Stimulated activated CD8-positive, alpha-beta memory T cell treated with anti-CD3 and anti-CD28 coated beads, Interleukin-2, amount 100 ng/mL, for 1 hour (primary cell): ENCODE measurements at places on chromosomes 5 and 9.

DNA sequence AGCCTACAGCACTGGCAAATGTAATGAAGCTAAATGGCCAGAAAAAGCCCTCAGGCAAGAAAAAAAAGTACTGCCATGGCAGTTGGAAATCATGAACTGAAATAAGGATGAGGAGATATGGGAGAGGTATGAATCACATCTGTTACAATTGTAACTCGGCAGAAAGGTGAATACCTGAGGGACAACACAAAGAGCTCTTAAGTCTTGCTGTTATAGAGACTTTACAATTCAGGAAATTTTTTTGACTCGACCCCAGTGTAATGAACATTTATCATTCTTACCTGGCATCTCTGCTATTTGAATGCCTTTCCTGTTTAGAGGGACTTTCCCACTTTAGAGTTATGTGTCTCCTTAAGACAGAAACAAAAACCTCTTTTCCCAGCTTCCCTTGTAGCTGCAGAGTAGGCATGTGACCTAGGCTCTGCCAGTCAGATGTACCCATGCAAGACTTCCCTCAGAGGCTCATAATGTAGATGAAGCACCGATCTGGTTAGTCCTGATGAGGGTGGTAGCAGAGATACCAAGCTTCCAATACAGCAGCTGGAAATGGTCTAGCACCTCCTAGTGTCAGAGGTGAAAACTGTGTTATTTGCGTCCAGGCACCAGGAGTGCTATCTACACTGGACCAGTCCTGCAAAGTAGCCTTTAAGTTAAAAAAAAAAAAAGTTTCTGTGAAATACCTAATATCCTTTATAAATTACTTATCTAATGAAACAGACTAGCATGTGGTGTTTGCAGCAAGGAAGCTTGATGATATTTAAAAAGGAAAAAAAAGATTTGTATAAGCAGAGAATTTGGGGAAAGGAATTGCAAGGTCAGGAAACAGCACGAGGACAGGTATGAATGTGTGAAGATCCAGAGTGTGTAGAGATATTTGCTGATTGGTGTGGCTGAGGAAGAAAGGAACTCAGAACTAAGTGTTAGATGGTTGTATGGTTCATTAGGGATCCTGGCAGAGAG, 146.9 kb upstream of the SLC1A3 start:
- no peak for DNase-seq

- no peak for DNase-seq
Measured at GRCh38 chr9:93488244-93488643, 34.9 kb upstream of the FAM120AOS start.

DNA sequence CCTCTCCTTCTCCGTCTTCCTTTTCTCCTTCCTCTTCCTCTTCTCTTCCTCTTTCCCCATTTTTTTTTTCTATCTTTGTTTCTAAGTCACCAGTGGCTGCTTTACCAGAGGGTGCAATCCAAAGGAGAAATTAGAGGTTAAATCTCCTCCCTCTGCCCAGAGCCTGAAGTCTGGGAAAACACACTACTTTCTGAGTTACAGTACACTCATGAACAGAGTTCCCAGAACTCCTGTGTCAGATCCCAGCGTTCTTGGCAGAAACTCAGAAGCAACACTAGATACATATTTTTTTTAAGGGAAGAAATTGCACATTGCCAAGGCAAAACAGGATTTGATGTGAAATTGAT, 189.0 kb downstream of the SNCAIP start:
- no peak for DNase-seq

DNA sequence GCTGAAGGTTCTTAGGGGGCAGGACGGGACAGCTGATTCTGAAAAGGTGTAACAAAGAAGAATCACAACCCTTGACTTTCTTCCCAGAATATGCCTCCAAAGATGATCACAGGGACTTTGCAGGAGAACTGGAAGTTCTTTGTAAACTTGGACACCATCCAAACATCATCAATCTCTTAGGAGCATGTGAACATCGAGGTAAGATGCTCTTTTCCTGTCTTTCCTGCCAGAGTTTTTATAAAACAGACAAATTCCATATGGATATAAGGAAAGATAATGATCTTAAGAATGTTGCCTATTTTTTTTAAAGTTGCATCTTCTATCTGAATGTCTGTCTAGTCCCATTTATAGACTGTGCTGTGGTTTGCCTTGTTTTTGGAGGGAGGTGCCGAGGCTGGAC, 87.9 kb downstream of the EQTN start:
- no peak for DNase-seq

GRCh38 chr5:151476016-151476415, 28.6 kb downstream of the SLC36A1 start:
- no peak for DNase-seq

GRCh38 chr5:34415559-34416198, 240.4 kb upstream of the RAI14 start:
- no peak for DNase-seq

- no peak for DNase-seq
Measured at GRCh38 chr5:107700481-107700880, 29.7 kb upstream of the EFNA5 start.

GRCh38 chr9:16871336-16872151, 1.1 kb upstream of the BNC2 start:
- DNase-seq: peak; percentile 8

- DNase-seq: no peak
Measured at GRCh38 chr9:127132921-127133647, 10.6 kb upstream of the ANGPTL2 start.

GRCh38 chr5:44881266-44881665, 72.5 kb downstream of the MRPS30 start:
- DNase-seq: no peak

- no peak for DNase-seq
Measured at GRCh38 chr9:7607421-7607820, 192.2 kb downstream of the DMAC1 start.

DNA sequence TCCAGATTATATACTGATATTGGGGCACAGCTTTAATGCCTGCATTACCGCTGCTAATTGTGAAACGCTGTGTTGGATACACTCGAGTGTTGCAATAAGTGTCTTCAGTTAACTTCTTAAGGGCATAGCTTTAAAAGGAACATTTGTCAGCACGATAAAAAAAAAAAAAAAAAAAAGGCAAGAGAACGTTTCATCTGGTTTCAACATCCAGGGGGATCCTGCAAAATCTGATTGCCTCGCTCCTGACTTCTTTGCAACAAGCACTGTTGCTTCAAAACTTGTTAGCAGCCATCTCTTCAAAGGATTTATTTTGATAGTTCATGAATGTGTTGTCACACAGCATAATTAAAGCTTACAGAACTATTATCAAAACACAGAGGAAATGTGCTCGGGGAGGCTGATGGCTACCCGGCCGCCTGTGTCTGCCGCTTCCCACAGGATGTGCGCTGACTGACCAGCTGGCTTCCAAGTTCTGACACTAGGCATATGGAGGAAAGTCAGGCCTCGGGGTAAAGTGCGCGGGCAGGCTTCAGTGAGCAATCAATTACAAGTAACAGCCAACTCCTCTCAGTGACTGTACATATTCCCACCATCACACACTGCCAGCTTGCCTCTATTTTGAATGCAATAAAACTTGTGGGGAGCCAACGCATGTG, 77.7 kb downstream of the EBF1 start:
- no peak for DNase-seq

DNA sequence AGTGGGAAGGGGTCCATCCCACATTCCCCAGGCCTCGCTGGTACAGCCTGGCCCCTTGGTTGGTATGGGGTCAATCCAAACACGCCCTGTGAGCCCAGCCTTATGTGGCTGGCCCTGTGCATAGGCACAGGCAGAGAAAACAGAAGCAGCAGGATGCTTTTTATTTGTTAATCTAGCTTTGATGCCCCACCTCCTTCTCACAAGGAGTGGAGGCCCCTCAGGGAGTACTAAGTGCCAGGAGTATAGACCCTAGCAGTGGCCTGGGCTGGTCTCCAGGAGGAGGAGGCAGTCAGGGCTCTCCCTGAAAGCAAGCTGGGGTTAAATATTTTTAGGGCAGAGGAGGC, 14.6 kb upstream of the TCF7 start:
- no peak for DNase-seq

GRCh38 chr5:160363211-160363610, 7.2 kb downstream of the C1QTNF2 start:
- no peak for DNase-seq

DNA sequence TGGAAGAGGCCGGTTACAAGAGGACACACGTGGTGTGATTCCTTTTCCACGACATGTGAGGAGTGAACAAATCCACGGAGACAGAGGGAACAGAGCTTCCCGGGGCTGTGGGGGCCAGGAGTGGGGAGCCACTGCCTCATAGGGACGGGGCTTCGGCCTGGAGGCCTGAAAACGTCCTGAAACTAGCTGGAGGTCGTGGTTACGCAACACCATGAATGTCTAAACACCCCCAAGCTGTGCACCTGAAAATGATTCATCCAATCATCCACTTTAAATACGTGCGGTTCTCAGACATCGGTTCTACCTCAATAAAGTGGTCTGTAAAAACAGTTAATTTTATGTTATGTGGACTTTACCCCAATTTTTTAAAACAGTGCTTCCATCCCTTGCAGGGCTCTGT, 65.3 kb upstream of the PPP1R26 start:
- no peak for DNase-seq

- no peak for DNase-seq
Measured at GRCh38 chr5:67303356-67303755, 106.8 kb upstream of the CD180 start.

DNA sequence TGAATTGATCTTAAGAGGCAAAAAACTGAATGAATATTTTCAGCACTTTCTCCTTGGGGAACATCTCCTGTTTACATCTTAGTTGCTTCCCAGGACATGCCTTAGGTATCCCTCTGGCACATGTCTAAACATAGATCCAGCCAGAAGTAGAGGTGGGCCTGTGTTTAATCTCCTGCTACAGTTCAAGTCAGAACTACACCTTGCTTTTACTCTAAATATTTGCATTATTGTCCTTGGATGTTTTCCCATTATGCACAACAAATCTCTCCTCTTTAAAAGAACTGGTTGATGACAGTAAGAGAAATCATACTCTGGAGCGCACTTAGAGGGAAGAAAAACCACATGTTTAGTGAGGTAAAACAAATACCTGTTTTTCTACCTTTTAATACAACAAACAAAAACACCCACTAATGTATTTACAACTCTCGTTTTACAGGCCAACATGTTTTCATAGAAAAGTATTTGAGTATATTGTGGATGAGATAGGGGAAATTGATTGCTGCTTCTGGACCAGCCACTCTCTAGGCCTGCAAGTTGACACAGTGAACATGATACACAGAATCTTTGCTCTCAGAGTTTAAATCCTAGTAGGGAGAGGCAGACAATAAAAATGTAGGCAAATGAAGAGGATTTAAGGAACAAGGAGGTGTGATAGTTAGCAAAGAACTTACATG, 32.3 kb downstream of the TNFAIP8 start:
- no peak for DNase-seq

GRCh38 chr9:136231478-136232297, 13.9 kb downstream of the QSOX2 start:
- no peak for DNase-seq

- no peak for DNase-seq
Measured at GRCh38 chr5:94467954-94468930, 150.2 kb downstream of the KIAA0825 start.

DNA sequence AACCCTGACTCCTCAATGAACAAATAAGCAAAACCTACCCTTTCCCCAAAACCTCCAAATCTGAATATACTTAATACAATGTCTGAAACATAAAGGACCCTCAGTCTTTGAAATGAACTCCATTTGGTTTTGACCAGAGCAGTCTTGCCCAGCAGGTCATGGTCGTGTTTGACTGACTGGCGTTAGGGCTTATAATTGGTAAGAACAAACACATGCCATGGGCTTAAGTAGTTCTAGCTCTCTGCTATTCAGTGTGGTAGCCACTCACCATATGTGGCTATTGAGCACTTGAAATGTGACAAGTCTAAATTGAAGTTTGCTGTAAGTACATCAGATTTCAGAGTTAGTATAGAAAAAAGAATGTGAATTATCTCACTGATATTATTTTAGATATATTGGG, 42.1 kb downstream of the LRRTM2 start:
- DNase-seq: no peak

GRCh38 chr5:176742246-176743105, 67.9 kb upstream of the UNC5A start:
- DNase-seq: no peak

DNA sequence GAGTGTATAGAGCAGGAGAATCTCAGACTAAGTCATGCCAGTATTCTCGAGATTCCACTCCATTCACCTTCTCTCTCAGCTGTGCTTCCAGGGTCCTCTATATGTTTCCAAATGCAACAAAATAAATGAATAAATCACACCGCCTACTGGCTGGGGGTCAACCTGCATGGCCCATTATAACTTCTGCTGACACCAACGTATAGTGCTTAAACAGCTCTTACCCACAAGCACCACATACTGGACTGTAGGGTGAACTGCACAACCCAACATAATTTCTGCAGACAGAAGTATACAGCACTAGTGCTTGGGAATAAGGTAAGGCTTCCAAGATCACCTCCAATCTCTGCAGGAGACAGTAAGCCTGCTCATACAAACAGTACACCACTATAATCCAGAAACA, 33.1 kb upstream of the HTR4 start:
- DNase-seq: no peak

GRCh38 chr5:156647034-156647451, 203.1 kb upstream of the PPP1R2B start:
- no peak for DNase-seq

GRCh38 chr5:92613546-92613945, 967.5 kb downstream of the NR2F1-AS1 start:
- DNase-seq: no peak

DNA sequence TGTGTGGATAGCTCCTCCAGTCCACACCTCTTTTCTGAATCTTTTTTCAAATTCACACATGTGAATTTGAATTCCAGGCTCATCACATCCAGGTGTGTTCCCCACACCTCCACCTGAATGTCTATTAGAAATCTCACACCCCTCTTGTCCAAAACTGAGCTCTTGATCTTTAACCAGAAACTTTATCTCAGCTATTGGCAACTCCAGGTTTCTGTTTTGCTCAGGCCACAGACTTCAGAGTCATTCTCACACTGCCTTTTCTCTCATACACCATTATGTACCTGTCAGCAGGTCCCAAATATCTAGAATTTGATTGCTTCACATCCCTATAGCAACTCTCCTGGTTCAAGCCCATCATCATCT, 11.6 kb downstream of the NIPSNAP3B start:
- no peak for DNase-seq

DNA sequence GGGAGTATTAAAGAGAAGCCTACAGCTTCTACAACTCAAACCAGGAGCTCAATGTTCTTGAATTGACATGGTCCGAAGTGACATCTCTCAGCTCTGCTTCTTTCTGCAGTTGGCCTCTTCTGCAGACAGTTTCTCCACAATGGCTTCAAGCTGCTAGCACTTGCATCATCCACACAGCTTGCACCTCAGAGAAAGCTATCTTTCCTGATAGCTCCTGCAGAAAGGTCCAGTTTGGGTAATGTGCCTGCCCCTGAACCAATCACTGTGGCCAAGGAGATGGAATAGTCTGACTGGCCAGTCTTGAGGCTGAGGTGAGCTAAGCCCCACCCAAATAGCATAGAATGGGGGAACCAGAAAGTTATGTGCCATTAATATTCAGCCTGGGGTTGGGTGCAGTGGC, 95.8 kb upstream of the ABCA1 start:
- no peak for DNase-seq

DNA sequence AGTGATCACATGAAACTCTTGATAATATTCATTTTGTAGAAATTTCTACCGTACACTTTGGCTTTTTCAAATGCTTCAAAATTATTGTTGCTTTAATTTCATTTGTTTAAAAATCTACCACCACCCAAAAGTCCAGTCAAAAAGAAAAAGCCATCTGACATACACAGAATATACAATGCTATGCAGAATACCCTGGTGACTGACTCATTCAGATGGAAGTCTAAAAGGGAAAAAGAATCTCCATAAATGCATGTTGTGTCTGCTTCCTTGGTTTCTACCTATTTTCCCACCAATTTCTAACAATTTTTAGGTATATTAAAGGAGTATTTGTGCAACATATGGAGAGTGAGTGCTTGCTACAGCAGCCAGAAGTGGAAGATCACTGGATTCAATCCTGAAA, 9.3 kb upstream of the RAPGEF6 start:
- no peak for DNase-seq
